ENCODE measurements at places on chromosomes 2 and 18.

DNA sequence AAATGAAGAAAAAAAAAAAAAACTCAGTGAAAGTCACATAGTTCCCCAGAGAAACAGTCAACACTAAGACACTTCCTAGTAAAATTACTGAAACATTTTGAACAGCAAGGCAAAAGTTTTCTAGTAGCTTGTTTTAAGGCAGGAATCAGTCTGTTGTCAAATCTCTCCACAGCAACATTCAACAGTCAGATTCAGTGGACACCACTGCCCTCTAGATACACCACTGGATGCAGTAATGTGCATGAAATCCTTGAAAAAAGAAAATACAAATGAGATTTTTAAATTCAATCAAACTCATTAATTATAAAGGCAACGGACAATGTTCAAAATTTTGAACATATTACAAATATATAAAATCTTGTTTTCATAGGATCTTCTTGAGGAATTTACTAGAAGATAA is 46.4 kb downstream of the GRB14 start:
- DNase-seq, result no peak

DNA sequence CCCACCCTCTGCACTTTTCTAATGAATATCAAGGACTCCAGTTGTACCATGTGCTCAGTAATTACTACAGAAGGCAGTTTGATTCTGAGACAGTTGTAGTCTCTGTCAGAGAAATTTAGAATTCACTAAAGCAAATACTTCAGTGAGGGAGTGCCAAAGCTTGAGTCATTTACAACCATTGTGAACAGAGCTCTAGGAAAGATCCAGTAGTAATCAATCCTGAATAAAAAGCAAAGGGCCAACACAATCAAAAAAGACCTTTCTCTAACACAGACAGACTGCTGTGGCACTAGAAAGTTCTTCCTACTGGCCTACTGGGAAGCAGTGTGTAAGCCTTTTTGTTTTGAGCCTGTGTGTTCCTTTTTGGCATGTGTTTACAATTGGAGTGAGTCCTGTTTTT is 135.6 kb upstream of the UNC80 start:
- no peak for DNase-seq

DNA sequence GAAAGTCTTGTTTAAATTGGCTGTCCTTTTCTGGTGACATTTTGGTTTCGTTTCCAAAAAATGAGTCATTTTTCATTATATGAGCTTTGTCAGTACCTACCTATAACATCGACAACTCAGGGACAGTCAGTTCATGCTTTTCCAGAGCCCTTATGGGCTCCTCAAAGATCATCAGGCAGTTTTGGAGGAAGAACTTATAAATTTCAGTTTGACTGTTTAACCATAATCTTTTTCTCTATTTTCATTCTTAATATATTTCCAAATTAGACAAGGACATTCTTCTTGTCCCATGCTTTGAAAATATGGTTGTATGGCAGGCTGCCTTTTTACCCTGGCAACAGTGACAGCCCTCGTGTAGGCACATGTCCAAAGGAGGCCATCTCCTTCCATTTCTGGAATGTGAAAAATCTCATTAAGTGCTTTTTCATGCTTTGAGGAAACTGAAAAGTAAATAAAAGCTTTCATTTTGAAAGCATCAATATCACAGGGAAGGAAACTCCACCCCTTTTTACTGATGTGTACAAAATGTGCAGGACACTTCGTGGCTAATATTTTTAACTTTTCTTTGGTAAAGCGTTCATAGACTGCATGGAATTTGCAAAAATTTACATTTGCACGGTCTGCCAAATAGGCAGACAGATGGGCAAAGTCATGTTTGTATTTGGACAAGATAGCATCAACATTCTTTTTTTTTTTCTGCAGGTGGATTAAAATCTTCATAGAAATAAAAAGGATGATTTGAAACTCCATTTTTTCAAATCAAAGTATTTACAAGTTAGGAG is 7.2 kb upstream of the PROC start:
- no peak for DNase-seq

GRCh38 chr18:33761363-33761762 is 183.3 kb downstream of the ASXL3 start:
- no peak for DNase-seq

GRCh38 chr2:73291461-73292315 is 1.7 kb downstream of the EGR4 start:
- no peak for DNase-seq

- DNase-seq, result peak; percentile 13
Measured at GRCh38 chr2:235162082-235162836, 210.4 kb downstream of the SH3BP4 start.

DNA sequence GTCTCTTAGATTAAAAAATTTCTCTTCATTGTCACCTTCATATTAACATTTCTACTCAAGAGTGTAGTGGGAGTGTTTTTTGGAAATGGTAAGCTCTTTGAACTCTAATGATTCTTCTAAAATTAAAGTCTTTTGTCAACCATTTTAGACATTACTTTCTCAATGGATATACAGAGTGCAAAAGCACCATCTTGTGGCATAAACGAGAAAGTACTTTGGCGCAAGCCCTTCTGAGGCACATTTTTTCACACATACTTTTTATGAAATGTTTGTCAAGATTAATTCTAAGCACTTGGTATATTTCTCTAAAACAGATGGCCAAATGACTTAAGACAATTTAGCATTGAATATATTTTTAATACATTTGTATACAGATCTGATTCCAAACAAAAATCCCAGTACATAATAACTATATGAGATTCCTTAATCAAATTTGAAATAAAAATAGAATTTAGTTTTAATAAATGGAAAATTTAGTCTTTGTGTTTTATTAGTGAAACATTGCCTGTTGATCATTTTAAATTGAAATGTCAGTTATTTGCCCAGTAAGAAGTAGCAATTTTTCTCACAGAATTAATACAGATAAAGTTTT is 63.3 kb upstream of the GALNT5 start:
- peak; percentile 33 for DNase-seq

DNA sequence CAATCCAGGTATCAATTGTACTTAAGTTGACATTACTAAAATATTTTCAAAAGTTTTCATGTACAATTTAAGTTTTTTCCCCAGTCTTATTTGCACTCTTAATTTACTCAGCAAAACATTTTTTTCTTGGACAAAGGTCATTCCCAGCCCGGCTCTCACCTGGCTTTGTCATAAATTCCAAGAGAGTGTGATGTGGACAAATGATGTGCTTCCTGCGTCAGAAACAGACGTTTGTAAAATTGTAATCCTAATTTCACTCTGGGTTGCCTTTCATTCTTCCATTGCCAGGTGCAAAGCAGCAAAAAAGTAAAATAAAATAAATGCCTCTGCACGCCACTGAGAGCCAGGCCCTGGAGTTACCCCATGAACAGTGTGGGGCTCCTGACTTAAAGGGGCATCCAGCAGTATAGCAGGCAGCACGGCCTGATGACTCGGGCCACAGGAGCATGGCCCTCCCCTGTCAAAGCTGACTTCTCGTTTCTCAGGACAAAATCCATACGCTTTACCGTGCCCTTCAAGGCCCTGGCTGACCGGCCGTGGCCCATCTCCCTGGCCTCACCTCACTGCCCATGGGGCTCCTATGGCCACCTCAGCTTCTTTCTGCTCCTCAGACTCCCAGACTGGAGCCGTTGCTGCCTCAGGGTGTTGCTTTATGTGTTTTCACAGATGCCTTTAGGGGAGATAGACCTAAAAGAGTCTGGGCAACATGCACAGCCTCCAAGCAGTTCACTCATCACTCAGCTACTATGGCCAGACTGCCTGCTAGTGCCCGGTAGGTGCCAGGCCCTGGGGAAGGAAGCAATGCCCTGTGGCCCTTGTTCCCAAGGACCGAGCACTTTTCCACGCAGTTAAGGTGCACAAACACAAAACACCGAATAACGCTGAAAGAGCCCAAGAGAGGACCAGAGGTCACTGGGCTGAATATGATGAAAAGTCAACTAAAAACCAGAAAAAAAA is 7.6 kb upstream of the TMEM185B start:
- DNase-seq, result no peak

DNA sequence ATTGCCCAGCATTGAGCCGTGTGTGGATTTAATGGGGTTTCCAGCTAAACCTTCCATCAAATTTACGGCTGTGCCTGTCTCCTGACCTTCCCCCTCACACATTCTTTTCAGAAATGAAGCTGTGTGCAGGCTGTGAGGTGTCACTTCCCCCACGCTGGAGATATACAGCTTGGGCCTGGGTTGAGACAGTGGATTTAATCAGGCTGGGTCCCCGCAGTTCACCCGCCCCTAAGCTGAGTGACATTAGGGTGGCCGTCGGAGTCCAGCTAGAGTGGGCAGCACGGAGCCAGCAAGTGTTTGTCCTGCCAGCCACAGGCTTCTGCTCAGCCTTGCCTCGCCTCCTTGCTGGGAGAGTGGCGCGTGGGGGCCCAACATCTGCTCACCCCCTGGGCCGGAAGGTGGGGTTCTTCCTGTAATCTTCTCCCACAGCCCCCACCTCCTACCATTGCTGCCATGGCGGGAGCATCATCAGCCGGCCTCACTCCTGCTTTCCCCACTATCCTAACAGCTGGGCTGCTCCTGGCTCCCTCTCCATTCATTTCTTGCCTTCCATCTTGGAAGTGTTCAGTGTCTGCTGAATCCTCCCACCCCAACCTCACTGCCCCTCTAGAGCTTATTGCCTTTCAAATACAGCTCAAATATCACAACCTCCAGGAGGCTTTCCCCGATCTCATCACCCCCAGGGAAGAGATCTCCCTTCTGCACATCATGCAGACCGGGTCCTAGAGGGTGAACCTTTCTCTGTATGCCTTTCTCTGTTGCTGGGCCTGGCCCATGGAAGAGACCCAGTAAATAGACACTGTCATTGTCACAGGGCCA is 149.0 kb downstream of the GLI2 start:
- DNase-seq, result no peak

- DNase-seq, result no peak
Measured at GRCh38 chr2:10417551-10418335, 30.4 kb downstream of the ODC1 start.

DNA sequence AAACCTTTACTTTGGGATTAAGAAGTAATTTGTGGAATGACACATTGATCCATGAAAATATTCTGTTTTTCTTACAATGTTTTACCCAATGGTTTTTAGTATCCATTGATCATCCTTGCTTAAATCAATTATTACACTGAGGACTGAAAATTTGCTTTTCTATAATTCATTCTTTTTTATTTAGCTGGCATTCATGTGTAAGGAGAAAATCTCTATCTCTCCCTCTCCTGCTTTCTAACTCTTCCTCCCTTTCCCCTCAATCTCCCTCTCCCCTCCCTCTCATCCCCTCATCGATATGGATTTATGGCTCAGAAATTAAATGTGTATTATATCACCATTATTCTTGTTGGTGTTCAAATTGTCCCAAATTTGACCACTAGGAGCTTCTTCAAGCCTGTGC is 29.7 kb downstream of the GALNT5 start:
- DNase-seq, result no peak

DNA sequence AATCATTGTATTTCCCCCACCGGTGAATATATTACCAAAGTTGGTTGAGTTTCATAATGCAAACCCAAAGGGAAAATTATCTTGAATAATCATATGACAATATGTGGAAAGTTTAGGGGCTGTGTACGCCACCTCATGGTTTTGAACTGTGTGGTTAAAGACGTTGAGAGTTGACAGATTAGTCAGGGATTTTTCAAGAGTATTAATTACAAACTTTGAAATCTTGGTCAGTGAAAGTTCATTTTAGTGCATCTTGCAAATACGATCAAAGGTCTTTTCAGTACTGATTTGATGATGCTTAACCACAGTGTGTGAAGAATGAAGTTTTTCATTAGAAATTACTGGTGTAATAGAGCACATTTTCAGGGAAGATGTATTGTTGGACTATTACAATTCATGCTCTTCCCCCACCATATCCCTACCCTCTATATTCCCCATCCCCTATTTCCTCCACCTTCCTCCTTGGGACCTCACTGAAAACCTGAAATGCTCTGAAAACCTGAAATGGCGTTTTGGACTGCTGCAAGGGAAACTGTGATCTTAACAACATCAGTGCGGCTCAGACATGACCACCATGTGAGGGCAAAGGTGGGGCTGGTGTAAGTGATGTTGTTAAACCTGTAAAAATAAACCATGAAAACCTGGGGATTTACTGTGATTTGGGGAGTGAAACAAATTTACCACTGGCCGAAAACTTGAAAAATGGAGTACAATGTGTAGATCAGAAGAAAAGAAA is 4.5 kb upstream of the BCL2L11 start:
- DNase-seq, result no peak

DNA sequence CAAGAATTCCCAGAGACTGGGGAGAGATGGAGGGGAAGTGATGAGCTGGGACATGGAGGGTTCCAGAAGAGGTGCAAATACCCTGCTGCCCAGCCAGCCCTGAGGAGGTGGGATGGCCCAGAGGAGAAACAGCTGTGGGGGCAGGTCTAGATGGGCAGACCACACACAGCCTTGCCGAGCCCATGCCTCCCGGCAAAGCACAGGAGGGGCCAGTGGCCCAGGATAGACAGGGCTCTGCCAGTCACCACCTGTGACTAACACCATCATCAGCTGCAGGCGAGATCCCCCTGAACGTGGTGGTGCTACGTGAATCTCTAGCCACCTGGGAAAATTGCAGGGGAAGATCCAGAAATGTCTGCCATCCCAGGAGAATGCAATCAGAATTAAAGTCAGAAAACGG is 39.4 kb downstream of the SCTR start:
- no peak for DNase-seq

GRCh38 chr2:200177971-200178911 is 128.3 kb upstream of the SPATS2L start:
- DNase-seq, result no peak

DNA sequence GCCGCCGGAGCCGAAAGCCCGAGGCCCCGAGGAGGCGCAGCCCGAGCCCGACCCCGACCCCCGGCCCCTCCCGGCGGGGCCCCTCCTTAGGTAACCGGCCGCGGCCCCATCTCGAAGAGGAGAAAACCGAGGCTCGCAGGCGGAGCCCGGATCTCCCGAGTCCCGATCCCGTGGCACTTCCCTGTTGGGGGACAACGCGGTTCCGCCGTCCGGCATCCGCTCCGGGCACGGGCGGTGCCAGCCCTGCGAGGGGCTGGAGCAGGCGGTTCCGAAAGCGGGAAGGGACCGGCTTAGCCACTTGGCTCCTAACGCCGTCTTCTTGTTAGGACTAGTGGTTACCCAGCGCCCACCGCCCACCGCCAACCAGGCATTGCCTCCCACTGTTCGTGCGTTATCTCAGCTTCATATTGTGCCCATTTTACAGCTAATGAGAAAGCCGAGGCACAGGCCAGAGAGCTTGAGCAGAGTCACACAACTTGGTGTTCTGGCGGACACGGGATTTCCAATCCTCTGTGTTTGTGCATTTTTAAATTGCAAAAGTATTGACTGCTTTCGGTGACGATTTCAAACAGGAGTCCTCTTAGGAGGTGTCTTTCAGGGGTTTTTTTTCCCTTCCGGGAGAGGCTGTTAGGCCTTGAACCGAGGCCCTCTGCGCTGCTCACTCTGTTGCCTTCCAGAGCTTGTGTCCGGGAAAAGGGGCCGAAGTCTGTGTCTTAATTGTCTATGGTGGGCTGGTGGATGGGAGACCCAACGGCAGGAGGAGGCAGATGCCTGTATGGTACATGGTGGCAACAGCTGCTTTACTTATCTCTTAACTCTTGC is 562 bp downstream of the CENPA start:
- DNase-seq, result no peak

DNA sequence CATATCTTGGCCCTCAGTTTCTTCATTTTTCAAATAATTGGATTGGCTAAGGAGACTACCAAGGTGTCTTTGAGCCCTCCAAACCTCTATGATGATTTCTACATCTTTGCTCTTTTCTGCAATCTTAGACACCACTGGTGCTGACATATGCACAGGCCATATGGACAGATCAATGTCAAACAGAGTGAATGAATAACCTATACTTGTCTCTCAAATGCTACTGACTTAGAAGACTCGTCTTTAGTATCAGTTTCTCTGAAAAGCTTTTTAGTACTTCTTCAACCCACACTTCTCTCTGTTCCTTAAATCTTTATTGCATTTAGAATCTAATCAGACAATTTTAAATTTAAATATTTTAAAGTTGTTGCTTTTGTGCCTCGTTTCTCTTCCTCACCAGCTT is 258.2 kb downstream of the LTBP1 start:
- no peak for DNase-seq

Measured in HTR-8/SVneo (cell line).